ENCODE measurements at places on chromosomes 16 and 17. TPM values are rescaled to one million over a fixed set of nuclear protein-coding genes. Genes with fewer than 3 reads are reported as not detected.

DNA sequence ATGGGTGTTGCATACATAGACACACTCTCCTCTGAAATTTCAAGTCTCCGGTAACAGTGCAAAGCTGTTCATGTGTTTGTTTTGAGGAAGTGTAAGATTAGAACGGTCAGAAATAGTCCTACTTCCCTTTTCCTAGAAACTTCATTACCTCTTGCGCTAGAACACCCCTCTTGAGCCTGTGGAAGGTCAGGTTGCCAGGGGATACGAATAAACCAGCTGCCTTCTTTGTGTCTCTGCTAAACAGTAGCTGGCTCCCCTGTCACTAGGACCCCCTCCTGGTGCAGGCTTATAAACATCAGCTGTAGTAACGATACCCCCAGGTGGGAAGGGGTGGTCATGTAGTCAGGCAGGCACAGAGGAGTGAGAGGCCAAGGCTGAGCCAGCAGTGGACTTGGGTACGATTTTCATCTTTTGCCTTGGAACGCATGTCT is 113.4 kb upstream of the RCVRN start:
- DNase-seq = no peak
- peak overlapping the region; percentile 35 for H3K4me3 ChIP-seq
- peaks cover 46% of the 10 kb centered on the region for H3K4me1 ChIP-seq
- peaks cover 3% of the 10 kb centered on the region for H3K36me3 ChIP-seq
- H3K27me3 ChIP-seq = peaks cover 2% of the 10 kb centered on the region
- no peak overlapping the region for H3K27ac ChIP-seq

The SALL1 gene
- total RNA-seq = 85.7 TPM

- no peak overlapping the region for H3K27ac ChIP-seq
- H3K4me3 ChIP-seq = no peak overlapping the region
- H3K27me3 ChIP-seq = peaks cover 26% of the 10 kb centered on the region
- H3K36me3 ChIP-seq = no peaks in the 10 kb centered on the region
Measured at GRCh38 chr17:79849953-79850352, 10.7 kb upstream of the CBX4 start.

The CASKIN1 gene
- total RNA-seq = 18.9 TPM

The TNFRSF13B gene
- total RNA-seq = not detected

DNA sequence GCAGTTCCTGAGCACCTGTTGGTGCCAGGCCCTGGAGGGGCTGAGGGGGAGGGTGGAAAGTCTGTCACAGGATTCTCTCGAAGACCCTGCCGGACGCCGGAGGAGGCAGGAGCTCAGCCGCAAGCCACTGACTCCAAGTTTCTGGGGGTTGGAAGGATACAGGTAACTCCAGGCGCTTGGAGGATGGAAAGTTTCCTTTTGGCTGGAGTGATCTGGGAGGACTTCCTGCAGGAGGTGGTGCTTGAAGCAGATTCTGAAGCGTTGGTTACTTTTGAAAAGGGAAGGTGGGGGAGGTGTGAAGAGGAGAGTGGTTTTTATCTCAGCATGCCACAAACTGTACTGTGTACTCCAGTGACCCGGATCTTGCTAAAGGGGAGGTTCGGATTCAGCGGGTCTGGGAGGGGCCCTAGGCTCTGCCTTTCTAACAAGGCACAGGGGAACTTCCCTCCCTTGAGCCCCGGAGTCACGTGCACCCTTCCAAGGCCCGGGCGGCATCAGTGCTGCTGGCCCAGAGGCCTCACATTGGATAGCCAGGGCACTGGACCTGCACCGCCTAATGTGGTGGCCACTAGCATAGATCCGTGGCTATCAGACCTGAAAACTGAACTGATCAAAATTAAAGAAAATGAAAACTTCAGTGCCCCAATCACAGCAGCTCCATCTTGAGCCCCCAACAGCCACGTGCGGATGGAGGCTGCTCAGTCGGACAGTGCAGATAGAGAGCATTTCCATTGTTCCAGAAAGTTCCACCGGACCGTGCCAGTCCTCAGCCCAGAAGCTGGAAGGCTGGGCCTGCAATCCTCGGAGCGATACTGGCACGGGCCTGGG is 42.2 kb upstream of the GSE1 start:
- H3K4me3 ChIP-seq = peak overlapping the region; percentile 24
- H3K27me3 ChIP-seq = peaks cover 59% of the 10 kb centered on the region
- no peak for DNase-seq
- peaks cover 80% of the 10 kb centered on the region for H3K4me1 ChIP-seq
- H3K36me3 ChIP-seq = no peaks in the 10 kb centered on the region
- H3K27ac ChIP-seq = no peak overlapping the region

GRCh38 chr16:66357523-66357928 is 9.0 kb upstream of the CDH5 start:
- peaks cover 35% of the 10 kb centered on the region for H3K27me3 ChIP-seq
- no peak overlapping the region for H3K4me3 ChIP-seq
- H3K4me1 ChIP-seq = peaks cover 16% of the 10 kb centered on the region
- no peaks in the 10 kb centered on the region for H3K36me3 ChIP-seq
- no peak overlapping the region for H3K27ac ChIP-seq
